ENCODE measurements at places on chromosomes 4 and X.

DNA sequence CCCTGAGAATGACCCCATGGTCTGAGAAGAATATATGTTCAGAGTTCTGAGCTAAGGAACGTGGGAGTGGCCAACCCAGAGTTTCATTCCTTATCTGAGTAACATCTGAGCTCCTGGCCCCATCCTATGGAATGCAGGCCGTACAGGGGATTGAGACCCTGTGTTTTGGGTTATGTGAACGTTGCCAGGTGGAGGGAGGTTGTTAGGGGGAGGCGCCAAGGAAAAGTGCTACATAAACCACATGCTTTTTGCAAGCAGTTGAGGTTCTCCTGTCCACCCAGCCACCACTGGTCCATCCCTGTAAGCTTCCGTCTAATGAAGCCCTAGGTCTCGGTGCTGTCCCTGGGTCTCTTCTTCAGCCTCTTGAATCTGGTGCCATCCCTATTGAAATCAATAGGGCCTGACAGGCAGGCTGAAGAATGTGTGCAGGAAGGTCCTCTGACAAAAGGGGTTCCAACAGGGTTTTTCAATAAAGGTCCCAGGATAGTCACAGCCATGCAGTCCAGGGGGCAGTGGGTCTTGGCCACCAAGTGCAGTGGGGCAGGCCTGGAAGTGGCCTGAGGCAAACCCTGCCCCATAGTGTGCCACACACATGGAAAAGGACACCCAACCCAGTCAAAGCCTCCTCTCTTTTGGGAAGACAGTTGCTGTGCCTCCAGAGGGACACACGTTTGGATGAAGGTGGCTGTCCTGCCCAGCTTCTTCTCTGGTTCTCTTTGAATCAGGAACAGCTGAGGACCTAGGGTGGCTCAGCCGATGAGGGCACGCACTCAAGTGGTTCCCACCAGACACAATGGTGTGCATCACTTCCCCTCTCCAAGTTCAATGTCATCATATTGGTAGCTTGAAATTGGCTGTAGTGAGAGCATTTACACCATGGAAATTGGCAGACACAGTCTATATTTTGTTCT is 53.5 kb downstream of the HTRA3 start:
- no peaks in the 10 kb centered on the region for H3K27me3 ChIP-seq
- no peaks in the 10 kb centered on the region for H3K4me1 ChIP-seq
- no peaks in the 10 kb centered on the region for H3K36me3 ChIP-seq
- no peak overlapping the region for H3K27ac ChIP-seq
- no peak overlapping the region for H3K4me3 ChIP-seq
- DNase-seq = no peak

- DNase-seq = no peak
- H3K4me1 ChIP-seq = no peaks in the 10 kb centered on the region
- H3K4me3 ChIP-seq = no peak overlapping the region
- no peak overlapping the region for H3K27ac ChIP-seq
- no peaks in the 10 kb centered on the region for H3K27me3 ChIP-seq
- no peaks in the 10 kb centered on the region for H3K36me3 ChIP-seq
These were observed 150.0 kb downstream of the MAML3 start for GRCh38 chr4:140003876-140004548.

DNA sequence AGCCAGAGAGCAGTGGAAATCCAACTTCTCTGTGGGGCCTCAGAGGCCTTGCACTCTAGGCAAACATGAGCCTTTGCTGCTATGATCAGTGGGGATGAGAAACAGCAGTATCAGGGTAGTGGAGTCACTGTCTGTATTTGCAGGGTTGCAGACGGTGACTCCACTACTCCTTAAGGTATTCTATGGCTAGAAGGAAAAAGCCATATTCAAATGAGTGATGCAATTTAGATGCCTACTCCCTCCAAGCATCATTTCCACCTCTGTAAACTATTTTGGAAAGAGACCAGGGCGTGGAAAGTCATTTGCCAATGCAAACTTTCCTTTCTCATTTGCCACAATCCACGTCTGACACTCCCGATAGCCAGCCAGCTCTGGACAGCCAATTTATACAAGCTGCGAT is 35.6 kb upstream of the FAM9B start:
- no peak for DNase-seq
- H3K36me3 ChIP-seq = no peaks in the 10 kb centered on the region
- H3K27me3 ChIP-seq = no peaks in the 10 kb centered on the region
- H3K27ac ChIP-seq = no peak overlapping the region
- H3K4me1 ChIP-seq = no peaks in the 10 kb centered on the region

DNA sequence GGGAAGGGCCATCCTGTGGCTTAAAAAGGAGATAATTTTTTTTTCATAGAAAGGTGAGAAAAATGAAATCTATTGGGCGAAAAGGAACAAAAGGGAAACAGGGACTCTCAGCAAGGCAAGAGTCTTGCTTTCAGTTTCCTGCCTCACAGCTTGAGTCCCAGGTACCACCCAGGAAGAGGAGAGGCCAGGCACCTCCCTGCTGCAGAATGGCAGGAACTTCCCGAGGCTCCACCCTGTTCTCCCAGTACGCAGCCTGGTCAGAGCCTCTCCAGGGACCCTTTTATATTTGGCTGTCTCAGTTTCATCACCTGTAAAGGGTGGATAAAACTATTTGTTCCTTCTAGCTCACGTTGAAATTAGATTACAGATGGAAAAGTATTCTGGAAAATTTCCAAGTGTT is 33.8 kb downstream of the UCHL1 start:
- no peak overlapping the region for H3K4me3 ChIP-seq
- H3K36me3 ChIP-seq = no peaks in the 10 kb centered on the region
- no peaks in the 10 kb centered on the region for H3K4me1 ChIP-seq
- no peaks in the 10 kb centered on the region for H3K27me3 ChIP-seq
- H3K27ac ChIP-seq = no peak overlapping the region

DNA sequence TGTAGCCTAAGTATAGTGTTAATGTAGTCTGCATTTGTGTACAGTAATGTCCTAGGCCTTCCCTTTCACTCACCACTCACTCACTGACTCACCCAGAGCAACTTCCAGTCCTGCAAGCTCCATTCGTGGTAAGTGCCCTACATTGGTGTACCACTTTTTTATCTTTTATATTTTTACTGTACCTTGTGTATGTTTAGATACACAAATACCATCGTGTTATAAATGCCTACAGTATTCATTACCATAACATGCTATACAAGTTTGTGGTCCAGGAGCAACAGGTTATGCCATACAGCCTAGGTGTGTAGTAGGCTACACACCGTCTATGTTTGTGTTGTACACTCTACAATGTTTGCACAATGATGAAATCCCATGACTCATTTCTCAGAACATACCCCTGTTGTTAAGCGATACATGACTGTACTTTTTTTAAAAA is 15.4 kb downstream of the TSPAN5 start:
- H3K27me3 ChIP-seq = no peaks in the 10 kb centered on the region
- no peak overlapping the region for H3K27ac ChIP-seq
- peaks cover 17% of the 10 kb centered on the region for H3K4me1 ChIP-seq
- H3K4me3 ChIP-seq = no peak overlapping the region
- H3K36me3 ChIP-seq = no peaks in the 10 kb centered on the region

GRCh38 chr4:23986270-23986669 is 96.4 kb upstream of the PPARGC1A start:
- no peaks in the 10 kb centered on the region for H3K36me3 ChIP-seq
- H3K27ac ChIP-seq = no peak overlapping the region
- H3K4me3 ChIP-seq = no peak overlapping the region
- H3K27me3 ChIP-seq = no peaks in the 10 kb centered on the region
- no peak for DNase-seq

- H3K27ac ChIP-seq = no peak overlapping the region
- no peaks in the 10 kb centered on the region for H3K27me3 ChIP-seq
- no peak overlapping the region for H3K4me3 ChIP-seq
- no peak for DNase-seq
- H3K36me3 ChIP-seq = no peaks in the 10 kb centered on the region
These were observed 64.6 kb downstream of the ANAPC4 start for GRCh38 chr4:25441519-25442117.

- H3K27me3 ChIP-seq = no peaks in the 10 kb centered on the region
- peak overlapping the region; percentile 87 for H3K27ac ChIP-seq
- DNase-seq = no peak
- H3K36me3 ChIP-seq = no peaks in the 10 kb centered on the region
- H3K4me1 ChIP-seq = peaks cover 16% of the 10 kb centered on the region
- peak overlapping the region; percentile 79 for H3K4me3 ChIP-seq
These were observed 419 bp downstream of the ADD1 start for GRCh38 chr4:2843941-2844584.

- no peak overlapping the region for H3K27ac ChIP-seq
- no peak overlapping the region for H3K4me3 ChIP-seq
- no peak for DNase-seq
- H3K36me3 ChIP-seq = no peaks in the 10 kb centered on the region
- no peaks in the 10 kb centered on the region for H3K27me3 ChIP-seq
These were observed 46.7 kb downstream of the C4orf46 start for GRCh38 chr4:158624889-158625478.

DNA sequence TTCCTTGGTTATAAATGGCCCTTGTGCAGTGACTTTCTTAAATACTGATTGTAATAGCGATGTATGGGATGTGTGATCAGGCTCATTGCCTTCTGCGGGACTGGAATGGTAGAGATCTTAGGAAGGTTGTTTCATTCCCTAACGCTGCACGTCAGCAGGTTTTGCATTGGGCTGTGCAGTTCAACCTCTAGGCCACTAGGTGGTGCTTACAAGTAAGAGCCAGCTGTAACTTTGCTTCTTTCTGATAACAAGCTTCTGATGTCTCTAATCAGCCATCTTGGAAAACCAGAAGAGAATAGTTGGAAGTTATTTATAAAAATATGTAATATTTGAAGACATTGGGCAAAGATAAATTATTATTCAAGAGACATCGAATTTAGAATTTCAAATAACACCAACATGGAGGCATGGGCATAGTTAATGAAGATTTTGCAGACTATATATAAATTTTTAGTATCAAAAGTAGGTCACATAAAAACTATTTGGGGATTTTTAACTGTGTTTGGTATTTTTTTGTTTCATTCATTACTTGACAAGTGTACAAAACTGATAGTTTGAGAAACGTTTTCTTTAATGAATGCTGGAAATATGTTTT is 339.7 kb upstream of the PCDH7 start:
- no peaks in the 10 kb centered on the region for H3K36me3 ChIP-seq
- DNase-seq = no peak
- no peak overlapping the region for H3K4me3 ChIP-seq
- no peaks in the 10 kb centered on the region for H3K27me3 ChIP-seq
- no peak overlapping the region for H3K27ac ChIP-seq
- H3K4me1 ChIP-seq = no peaks in the 10 kb centered on the region

DNA sequence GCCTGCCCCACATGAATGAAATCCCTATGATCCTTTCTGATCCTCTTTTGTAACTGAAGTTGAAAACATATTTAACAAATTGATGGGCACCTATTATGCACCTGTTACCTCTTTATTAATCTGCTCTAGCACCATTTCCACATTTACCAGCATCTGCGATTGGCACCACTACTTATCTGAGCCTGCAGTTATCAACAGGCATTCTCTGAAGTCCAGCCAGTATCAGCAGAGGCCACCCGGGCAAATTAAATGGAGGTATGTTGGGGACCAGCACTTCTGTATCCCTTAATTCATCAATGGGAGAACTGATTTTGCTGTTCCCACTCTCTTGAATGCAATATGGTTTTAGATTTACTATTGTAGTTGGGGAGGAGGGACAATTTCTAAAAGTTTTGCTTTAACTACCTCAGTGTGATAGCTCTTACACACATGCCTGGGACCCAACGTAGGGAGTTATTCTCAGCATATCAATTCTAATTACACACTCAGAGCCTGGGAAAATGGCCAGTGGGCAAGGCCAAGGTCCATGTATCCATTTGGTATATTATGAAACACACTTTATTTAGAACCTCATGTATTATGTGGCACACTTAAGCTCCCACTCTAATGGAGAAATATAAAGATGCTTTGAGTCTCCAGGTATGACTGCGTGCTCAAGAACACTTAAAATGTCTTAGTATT is 1927.1 kb upstream of the PCDH7 start:
- no peaks in the 10 kb centered on the region for H3K4me1 ChIP-seq
- H3K36me3 ChIP-seq = no peaks in the 10 kb centered on the region
- DNase-seq = no peak
- no peak overlapping the region for H3K27ac ChIP-seq
- H3K4me3 ChIP-seq = no peak overlapping the region

DNA sequence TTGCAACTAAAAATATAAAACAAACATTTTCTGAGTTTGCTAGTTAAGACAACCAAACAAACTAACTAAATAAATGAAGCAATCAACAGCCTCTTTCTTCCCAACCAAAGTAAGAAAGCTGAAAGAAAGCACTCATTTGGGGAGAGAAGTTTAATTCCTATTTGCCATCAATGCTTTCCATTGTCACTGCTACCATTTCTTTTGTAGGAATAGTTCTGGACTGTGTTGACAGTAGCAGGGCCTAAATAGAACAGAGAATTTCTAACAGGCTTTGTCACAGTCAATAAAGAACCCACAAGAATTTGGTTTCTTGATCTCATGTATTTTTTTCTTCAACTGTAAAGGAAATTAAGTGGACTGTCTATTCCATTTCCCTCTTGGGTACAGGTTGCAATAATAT is 1886.4 kb upstream of the TENM3 start:
- H3K36me3 ChIP-seq = no peaks in the 10 kb centered on the region
- DNase-seq = no peak
- H3K27me3 ChIP-seq = no peaks in the 10 kb centered on the region
- H3K27ac ChIP-seq = no peak overlapping the region
- no peaks in the 10 kb centered on the region for H3K4me1 ChIP-seq

- H3K36me3 ChIP-seq = no peaks in the 10 kb centered on the region
- no peaks in the 10 kb centered on the region for H3K4me1 ChIP-seq
- H3K27me3 ChIP-seq = no peaks in the 10 kb centered on the region
- no peak for DNase-seq
- H3K4me3 ChIP-seq = no peak overlapping the region
These were observed 122.0 kb upstream of the LNX1 start for GRCh38 chr4:53713296-53713695.

DNA sequence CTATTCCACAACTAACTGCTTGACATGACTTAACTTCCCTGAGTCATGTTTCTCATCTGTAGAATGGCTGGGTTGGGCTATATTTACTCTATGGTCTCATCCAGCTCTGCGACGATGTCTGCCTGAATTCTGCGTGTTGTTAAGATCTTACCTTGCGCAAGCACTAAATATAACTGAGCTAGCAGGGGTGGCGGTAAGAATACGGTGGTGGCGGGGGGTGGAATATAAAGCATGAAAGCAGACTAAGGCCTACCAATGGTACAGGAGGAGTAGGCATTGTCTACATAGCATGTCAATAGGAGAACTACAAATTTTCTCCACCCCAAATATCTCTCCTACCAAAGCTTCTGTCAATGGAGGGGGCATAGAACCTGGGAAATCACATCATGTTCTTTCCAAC is 45.7 kb upstream of the DCLK2 start:
- H3K4me3 ChIP-seq = no peak overlapping the region
- no peak overlapping the region for H3K27ac ChIP-seq
- H3K4me1 ChIP-seq = no peaks in the 10 kb centered on the region
- no peak for DNase-seq
- H3K36me3 ChIP-seq = no peaks in the 10 kb centered on the region
- no peaks in the 10 kb centered on the region for H3K27me3 ChIP-seq

DNA sequence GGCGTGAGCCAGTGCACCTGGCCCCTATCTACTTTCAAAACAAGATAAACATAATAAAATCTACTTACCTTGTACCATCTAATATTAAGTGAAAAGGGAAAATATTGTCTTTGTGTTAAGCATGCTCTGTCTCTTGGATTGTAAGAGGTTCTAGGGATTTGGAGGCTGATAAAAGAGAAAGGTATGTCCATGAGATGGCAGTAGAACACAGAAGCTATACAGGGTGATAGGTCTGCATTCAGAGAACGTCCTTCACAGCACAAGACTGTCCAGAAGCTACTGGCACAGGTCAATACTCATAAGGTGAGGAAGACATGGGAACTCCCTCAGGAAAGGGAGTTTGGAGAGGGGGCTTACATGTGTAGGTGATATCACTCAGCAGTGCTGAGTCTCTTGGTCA is 135.5 kb downstream of the TMEM47 start:
- H3K4me3 ChIP-seq = no peak overlapping the region
- H3K36me3 ChIP-seq = no peaks in the 10 kb centered on the region
- no peak for DNase-seq
- no peak overlapping the region for H3K27ac ChIP-seq
- no peaks in the 10 kb centered on the region for H3K4me1 ChIP-seq

Measured in effector memory CD4-positive, alpha-beta T cell (primary cell).